ENCODE measurements at places on chromosomes 5 and 9.

GRCh38 chr9:129777769-129778130 is 24.9 kb upstream of the PTGES start:
- DNase-seq: no peak

DNA sequence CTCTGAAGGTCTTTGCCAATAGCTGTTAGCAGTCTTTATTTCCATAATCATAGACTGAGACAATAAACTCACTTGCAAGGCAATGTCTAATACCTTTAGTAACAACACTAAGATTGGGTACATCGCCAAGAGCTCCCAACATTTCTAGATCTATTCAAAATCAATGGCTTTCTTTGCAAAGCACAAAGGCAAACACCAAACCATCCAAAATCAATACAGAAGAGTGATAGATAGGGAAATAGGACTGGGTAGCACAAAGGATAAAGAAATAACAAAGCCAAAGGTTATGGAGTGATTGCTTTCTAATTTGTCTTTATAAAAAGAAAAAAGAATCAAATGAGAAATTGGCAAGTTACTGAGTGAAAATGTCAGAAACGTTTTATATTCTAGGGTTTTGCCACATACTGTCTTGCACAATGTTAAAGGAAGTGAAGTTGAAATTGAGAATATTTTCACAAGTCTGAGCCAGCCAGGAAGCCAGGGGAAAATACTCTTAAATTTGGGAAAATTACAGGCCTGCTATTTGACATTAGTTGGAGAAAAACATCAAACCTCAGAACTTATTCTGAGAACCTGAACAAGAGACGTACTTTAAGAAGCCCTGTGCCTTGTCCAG is 53.3 kb upstream of the LHFPL2 start:
- no peak for DNase-seq

DNA sequence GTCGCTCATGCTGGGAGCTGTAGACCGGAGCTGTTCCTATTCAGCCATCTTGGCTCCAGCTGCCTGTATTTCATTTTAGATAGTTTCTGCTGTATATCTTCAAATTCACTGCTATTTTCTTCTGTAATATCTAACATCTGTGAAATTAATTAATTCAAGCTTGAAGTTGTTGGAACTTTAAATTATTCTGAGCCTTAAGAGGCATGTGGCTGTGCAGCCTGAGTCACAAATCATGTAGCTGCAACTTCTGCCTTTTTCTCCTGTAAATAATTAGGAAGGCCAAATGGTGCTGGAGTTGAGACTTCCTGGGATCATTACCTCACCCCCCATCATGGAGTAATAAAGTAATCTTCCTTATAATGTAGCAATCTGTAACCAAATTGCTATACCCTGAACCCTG is 183.3 kb upstream of the PCSK5 start:
- no peak for DNase-seq

- DNase-seq: no peak
Observed at GRCh38 chr5:130109152-130109551, 204.9 kb downstream of the CHSY3 start.

DNA sequence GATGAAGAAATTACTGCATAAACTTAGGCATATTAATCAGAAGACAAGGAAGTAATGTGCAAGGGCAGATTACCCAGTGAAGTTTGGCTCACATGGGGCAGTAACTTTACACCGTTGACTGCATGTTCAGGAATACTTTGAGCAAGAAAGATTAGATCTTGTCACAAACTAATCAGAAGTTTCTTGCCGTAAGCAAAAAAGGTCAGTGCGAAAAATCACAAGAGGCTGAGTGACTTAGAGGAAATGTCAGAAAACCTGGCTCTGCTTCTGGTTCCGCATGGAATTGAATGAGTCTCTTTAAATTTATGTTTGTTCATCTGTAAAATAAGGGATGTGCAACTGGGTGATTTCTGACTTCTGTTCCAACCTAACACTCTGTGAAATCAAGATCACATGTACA is 64.4 kb downstream of the PARP8 start:
- DNase-seq: no peak

DNA sequence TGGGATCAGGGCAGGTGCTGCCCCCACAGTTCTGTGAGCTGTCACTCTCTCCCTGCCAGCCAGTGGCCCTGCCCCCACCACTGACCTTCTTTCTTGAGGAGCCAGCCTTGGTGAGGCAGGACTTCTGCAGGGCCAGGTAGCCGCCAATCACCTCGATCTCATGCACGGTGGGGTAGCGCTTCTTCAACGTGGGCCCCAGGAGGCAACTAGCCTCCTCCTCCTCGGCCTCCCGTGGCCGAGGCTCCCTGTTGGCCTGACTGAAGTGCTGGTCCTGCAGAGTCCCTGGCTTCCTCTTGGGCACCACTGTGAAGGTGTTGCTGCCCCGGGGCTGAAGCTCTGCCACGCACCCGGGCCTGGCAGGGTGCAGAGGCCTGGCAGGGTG is 1.6 kb downstream of the TPRN start:
- no peak for DNase-seq

- DNase-seq: peak; percentile 78
Observed at GRCh38 chr5:96709152-96709821, 47.1 kb downstream of the CAST start.

DNA sequence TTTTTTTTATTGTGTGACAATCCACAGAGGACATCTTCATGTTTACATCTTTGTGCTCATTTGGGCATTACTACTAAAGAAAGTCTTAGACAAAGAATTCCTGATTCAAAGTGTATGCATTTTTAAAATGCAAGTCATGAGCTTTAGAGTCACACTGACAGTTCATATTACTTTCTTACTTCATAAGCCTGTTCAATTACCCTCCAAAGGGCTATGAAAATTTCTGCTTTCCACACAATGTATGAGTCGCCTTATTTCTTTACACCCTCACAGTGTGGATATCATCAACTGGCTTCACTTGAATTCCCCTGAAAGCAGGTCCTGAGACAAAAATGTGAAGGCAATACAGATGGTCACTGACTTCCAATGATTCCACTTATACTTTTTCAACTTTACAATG is 280.4 kb upstream of the PTGER4 start:
- DNase-seq: no peak

- no peak for DNase-seq
Observed at GRCh38 chr9:119792242-119792641, 423.0 kb upstream of the BRINP1 start.

GRCh38 chr9:73370053-73370452 is 218.4 kb downstream of the ANXA1 start:
- DNase-seq: no peak

DNA sequence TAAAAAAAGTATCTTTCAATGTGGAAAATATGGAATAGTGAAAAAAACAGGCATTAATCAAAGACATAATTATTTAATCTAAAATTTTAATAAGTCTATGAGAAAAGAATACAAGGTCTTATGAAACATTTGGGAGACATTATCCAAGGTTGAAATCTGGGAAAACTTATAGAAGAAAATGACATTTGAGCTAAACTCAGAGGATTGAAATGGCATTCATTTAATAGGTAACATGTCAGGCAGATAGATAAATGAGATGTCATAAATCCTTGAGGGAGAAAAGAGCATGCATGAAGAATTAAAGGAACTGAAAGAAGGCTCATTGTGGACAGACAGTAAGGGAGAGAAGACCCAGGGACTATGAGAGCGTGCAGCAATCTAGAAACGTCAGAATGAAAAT is 284.4 kb downstream of the PRR16 start:
- no peak for DNase-seq

DNA sequence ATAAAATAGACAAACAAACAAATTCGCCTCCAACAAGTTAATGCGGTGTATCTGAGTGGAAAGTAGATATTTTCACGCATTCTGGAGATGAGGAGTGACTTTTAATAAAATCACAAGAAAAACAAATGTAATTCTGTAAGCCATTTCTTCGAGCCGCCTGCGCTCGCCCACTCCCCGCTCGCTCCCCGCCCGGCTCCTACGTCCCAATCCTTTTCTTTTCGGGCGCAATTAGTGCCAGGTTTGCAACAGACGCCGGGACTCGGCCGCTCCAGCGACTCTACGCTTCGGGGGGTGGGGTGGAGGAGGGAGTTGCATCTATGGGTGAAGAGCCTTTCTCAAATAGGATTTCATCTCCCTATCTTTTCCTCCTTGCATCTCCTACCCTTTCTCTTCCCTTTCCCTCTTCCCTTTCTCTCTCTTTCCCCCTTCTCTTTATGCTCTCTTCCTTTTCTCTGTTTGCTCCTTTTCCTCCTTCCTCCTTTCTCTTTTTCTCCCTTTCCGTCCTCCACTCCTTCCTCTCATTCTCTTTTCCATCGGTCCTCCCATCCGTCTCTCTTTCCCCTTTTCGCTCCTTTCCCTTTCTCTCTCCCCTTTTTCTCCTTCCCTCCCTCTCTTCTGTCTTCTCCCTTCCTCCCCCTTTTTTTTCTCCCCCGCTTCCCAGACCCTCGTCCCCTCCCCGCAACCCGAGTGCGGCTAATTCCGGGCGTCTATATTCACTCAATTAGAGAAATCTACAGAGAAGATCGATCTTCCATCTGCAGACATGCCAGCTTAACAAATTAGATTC is 6.1 kb upstream of the OTP start:
- no peak for DNase-seq

- no peak for DNase-seq
Observed at GRCh38 chr9:131703697-131704096, 36.2 kb downstream of the RAPGEF1 start.

- peak; percentile 61 for DNase-seq
Observed at GRCh38 chr5:65137631-65138030, 344.1 kb downstream of the ADAMTS6 start.

DNA sequence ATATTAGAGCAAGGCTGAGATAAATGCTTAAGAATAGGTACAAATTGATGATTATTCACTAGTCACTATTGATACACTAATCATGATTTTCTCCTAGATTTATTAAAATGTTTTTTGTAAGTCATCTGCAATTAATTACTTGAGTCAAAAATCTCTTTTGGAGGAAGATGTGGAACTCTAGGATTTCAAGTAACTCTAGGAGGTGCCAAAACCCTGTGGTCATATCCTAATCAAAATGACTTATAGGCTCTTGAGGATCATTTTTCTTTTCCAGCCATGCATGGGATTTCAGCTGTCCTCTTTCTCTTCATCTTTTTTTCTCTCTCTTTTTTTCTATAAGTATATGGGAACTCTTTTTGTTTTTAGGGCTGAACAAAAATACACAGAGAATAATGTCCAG is 141.8 kb upstream of the CD180 start:
- DNase-seq: no peak

DNA sequence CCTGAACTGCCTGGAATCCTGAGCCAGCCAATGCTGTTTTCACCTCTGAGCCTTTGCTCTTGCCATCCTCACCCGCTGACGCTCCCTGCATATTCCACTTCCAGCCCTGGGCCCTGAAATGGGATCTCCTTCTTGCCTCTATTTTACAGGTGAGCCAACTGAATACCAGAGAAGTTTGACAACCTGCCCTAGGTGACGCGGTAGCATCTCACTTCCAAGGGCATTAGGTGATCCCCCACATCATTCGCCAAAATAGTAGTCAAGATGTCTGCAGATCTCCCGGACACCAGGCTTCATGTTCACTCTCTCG is 43.5 kb downstream of the FOXI1 start:
- DNase-seq: no peak

DNA sequence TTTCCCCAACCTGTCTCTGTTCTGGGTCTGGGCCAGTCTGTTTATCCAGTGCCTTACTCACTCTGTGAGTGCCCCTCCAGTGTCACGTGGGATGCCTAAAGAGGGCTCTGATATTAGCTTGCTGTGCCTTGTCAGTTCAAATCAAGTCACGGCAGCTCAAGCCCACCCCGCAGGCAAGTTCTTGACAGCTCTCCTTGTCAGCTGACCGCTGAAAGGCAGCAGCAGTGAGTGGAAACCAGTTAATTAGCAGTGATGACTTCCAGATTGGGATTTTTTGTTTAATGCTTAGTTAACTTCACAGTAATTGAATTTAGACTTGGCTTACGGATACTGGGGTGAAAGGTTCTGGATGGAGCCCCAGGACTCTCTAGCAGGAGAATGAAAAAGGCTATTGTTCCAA is 210.1 kb downstream of the PSAT1 start:
- no peak for DNase-seq

DNA sequence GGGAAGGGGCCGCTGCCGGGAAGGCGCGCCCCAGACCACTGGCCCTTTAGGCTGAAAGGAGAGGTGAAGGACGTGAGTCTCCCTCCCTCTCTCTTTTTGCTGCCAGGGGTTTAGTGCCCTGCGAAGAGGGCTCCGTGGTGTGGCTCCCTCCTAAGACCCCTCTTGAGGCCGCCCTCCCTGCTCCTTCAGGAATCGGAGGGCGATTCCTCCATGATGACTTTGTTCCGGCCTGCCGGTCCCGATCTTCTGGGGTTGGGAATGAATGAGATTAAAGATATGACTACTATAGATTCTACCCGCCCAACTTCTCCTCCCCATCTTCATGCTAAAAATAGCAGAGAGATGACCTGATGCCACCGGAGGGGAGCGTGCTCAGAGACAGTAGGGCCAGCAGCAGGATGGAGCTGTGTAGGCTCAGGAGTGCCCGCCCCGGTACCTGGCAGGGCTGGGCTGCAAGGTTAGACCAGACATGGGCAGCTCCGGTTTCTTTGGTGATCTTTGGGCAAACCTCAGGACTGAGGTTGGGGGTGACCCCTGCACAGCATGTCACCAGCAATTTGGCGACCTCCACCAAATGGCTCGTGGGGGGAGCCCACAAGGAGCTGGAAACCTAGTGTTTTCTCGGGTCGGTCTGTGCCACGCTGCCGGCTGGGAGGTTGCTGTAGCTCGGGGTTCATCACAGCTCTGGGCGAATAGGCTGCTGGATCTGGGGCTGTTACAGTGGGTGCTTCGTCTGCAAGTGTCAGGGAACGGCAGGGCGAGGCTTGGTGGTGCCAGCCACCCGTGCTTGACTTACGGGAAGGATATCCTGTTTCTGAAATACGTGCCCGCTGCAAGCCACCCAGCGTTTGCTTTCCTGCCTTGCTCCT is 1.7 kb downstream of the OLFM1 start:
- no peak for DNase-seq

- peak; percentile 83 for DNase-seq
Observed at GRCh38 chr5:14726066-14726838, 61.7 kb downstream of the OTULIN start.

- DNase-seq: no peak
Observed at GRCh38 chr9:99866398-99866797, 40.1 kb upstream of the STX17 start.

GRCh38 chr9:37938121-37938891 is 34.4 kb upstream of the SLC25A51 start:
- peak; percentile 79 for DNase-seq

DNA sequence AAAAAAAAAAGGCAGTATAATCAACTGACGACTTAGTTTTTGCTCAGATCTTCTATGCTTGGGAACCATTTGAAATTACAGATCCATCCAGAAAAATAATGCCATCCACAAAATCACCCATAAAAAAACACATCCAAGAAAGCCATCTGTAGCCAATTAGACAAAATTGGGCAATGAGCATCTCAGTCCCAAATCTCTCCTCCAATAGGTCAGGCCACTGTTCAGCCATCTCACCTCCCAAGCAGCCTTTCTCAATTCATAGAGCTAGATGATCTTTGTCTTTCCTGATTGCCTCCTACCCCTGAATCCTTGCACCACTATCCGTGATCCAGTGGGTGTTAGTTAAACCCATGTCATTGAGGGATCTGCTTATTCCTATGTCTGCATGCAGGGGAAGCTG is 139.6 kb downstream of the SCAMP1 start:
- no peak for DNase-seq

All from brain microvascular endothelial cell (primary cell).